ENCODE measurements at places on chromosomes 2 and 18. TPM values are rescaled to one million over a fixed set of nuclear protein-coding genes. Genes with fewer than 3 reads are reported as not detected.

Gene TUBB8B
- total RNA-seq = not detected

Gene TNP1
- not detected for total RNA-seq

Gene NEURL3
- total RNA-seq = not detected

Gene CPO
- total RNA-seq = not detected

GRCh38 chr2:202950592-202950991 is 38.5 kb downstream of the CARF start:
- H3K36me3 ChIP-seq = peaks cover 19% of the 10 kb centered on the region
- no peaks in the 10 kb centered on the region for H3K4me1 ChIP-seq
- no peak for DNase-seq
- no peak overlapping the region for H3K27ac ChIP-seq

Data from glutamatergic neuron (in vitro differentiated cells).